Naive thymus-derived CD4-positive, alpha-beta T cell (primary cell): ENCODE measurements at places on chromosomes 6 and 20. TPM values are rescaled to one million over a fixed set of nuclear protein-coding genes. Genes with fewer than 3 reads are reported as not detected.

DNA sequence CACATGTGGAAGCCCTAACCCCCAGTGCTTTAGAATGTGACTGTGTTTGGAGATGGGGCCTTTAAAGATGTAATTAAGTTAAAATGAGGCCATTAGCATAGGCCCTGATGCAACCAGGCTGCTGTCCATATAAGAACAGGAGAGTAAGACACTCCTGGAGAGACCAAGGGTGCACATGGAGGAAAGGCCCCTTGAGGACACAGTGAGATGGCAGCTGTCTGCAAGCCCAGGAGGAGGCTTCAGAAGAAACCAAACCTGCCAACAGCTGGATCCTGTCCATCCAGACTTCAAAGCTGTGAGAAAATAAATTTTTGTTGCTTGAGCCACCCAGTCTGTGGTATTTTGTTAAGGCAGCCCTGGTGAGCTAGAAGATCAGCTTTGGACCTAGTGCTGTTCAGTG is 16.8 kb upstream of the SNRPB2 start:
- DNase-seq, result no peak

DNA sequence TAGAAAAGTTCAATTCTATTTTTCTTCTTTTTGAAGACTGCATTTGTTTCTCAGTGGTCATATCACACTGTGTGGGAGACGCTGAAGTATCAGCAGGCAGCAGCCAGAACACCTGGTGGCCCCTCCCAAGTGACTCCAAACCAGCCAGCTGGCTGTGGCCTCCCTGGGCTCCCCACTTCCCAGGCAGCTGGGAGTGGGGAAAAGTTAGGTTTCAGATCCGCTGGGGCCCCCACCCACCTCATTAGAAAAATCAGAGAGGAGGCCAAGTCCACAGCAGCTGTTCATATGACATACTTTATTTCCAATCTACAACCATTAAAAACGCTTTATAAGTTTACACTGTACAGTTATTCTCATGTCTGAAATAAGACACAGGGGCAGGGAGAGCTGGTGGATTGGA is 3.6 kb upstream of the DSN1 start:
- no peak for DNase-seq

GRCh38 chr20:35398660-35399144 is 13.1 kb downstream of the UQCC1 start:
- DNase-seq, result no peak

Gene CLDN20
- not detected in 2 replicates for total RNA-seq

Gene TRIM31
- not detected for total RNA-seq
